ENCODE measurements at places on chromosomes 7 and 10.

DNA sequence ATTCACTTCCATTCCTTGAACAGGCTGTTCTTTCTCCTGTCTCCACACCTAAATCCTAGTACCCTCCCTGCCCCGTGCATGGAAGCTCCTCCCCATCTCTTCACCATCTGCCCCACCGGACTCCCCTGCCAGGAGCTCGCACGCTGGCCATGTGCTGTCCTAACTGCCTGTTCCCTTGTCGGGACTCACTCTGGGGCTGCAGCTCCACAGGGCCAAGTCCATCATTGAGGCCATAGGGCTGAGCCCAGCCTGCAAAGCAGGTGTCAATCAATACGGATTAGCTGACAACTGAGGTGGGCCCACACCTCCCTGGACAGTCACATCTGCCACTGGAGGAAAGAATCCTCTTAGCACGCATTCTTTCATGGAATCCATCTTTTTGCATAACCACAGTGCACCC lies 41.4 kb upstream of the DMBT1 start:
- DNase-seq, result no peak

- no peak for DNase-seq
Measured at GRCh38 chr10:15146366-15146765, 22.1 kb downstream of the NMT2 start.

- DNase-seq, result no peak
Measured at GRCh38 chr10:131921184-131921583, 20.4 kb downstream of the PPP2R2D start.

- no peak for DNase-seq
Measured at GRCh38 chr7:81416659-81417058, 353.2 kb downstream of the HGF start.

DNA sequence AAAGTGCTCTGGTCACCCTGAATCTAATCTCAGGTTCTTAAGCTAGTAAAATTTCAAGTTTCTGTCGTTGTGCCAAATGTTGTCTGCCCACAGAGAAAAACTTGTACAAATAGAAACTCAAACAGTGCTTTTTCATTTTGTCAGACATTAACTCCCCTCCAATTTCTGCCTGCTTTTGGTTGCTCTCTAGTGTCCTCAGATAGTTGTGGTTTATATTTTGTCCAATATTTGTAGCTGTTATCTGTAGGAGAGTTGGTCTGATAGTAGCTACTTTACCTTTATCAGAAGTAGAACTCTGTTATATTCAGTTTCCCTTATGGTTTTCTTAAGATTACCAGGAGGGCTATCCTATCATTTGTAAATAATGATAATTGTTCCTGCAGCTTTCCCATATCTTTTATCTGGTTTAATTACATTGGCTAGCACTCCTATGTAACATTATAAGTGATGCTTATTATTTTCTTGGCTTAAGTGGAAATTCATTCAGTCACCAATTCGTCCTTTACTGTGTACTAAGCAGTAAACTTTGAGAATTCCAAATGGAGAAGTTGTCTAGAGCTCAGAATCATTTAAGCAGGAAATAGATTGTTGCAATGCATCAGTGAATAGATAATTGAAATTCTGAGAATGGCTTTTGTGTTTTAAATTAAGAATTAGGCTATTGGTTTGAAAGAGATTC lies 91.0 kb downstream of the ANKIB1 start:
- DNase-seq, result no peak

GRCh38 chr7:135645296-135645904 lies 16.9 kb upstream of the STMP1 start:
- peak; percentile 32 for DNase-seq

- no peak for DNase-seq
Measured at GRCh38 chr7:95718577-95719410, 53.6 kb upstream of the DYNC1I1 start.

- DNase-seq, result no peak
Measured at GRCh38 chr7:137396051-137396450, 52.5 kb upstream of the PTN start.

DNA sequence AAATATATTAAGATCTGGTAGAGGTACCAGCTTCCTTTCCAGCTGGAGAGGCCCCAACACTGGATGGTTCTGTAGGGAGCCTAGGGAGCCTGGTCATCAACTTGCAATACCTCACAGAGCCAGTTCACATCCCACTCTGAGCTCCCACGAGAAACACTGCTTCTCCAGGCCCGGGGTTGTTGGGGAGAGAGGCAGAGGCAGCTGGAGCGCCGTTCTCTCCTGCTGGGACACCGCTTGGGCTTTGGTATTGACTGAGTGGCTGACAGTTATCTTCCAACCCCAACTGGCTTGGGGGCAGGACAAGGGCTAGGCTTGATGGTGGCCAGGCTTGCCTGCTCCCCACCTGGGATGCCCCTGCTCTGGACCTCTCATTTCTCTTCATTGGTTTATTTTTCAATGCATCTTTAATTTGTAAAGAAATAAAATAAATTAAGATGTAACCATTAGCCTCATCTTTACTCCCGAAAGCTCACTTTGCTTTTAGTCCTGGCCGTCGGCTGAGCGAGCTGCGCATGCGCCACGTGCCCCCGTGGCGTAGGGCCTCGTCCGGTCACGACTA lies 10.0 kb upstream of the CHCHD1 start:
- DNase-seq, result peak; percentile 80

DNA sequence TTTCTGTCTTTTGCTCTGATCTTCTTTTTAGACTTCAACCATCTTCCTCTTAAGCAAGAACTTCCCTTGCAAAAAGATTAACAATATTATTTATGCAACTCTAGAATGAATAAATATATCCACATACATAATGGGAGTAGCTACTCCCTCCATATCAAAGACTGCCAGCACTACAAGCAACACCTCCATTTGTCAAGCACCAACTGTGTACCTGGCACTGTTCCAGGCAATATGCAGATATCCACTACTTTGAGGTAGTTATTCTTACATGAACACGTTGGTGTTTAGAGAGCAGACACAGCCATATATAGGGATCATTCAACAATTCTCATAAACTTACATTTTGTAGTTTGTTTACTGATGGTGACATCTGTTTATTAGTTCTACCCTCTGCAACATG lies 83.6 kb upstream of the CACNB2 start:
- DNase-seq, result no peak

DNA sequence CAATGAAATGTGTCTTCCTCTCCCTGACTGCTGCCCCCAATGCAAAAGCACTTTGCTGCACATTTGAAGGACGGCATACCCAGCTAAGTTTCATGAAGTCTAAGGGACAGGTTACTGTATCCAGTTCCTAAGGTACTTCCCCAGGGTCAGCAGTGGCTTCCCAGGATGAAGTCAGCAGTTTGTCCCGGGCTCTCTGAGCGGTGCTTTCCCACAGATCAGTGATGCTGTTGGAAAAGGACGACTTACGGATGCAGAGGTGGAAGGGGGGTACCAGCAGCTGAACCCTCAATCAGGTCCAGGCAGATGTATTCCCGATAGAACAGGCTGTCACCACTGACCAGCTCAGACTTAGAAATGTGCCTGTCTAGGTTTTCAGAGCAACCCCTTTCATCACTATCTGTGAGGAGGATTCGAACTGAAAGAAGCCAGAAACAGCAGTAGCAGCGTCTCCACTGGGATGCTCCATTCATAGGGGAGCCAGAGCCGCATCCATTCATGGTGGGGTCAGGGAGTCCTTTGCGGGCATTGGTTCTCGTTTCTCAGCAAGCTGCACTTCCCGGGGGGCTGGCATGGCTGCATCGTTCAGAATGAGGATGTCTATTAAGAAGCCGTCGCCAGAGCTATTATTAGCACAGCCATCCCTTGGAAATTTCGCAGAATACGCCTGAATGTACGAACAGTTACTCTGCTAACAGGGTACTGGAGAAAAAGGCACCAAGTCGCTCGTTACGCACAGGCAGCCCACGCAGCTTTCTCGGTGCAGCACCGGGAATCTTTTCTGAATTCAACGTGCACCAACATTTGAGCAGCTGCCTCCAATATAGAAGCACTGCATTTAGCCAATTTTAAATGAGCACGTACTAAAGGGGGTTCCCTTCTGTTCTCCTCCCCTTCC lies 303.7 kb downstream of the PRPF18 start:
- peak; percentile 63 for DNase-seq

GRCh38 chr7:50632561-50633413 lies 67.6 kb upstream of the DDC start:
- peak; percentile 40 for DNase-seq

DNA sequence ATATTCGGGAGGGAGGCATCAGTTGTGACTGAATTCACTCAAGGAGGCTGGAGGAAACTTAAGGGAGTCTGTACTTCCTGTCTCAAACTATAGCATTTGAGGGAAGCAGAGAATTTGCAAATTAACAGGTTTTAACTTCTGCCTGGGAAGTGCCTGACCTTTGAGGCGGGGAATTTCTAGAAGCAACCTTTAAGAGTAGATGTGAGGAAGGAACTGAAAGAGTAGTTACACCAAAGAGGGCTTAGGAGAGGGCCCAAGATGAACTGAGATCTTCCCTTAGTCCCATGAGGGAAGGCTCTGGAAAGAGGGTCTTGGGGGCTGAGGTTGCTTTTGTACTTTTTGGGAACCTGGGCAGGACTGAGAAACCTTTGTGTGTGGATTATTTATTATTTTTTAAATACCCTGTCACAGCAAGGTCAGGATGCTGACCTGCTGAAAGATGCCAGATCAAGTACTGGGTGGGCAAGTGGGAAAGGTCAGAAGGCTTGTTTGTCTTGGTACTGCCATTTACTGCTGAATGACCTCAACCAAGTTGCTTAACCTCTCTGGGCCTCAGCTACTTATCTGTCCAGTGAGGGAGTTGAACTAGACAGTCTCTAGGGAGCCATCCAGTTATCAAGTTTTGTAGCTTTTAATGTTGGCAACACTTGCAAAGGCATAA lies 2.4 kb downstream of the GPR158 start:
- DNase-seq, result no peak

GRCh38 chr10:82680608-82681007 lies 805.6 kb downstream of the NRG3 start:
- DNase-seq, result no peak

GRCh38 chr7:31192986-31193385 lies 140.9 kb downstream of the ADCYAP1R1 start:
- peak; percentile 27 for DNase-seq

GRCh38 chr10:19570120-19570519 lies 246.1 kb upstream of the PLXDC2 start:
- no peak for DNase-seq

- no peak for DNase-seq
Measured at GRCh38 chr10:35262436-35262835, 73.9 kb upstream of the CCNY start.

DNA sequence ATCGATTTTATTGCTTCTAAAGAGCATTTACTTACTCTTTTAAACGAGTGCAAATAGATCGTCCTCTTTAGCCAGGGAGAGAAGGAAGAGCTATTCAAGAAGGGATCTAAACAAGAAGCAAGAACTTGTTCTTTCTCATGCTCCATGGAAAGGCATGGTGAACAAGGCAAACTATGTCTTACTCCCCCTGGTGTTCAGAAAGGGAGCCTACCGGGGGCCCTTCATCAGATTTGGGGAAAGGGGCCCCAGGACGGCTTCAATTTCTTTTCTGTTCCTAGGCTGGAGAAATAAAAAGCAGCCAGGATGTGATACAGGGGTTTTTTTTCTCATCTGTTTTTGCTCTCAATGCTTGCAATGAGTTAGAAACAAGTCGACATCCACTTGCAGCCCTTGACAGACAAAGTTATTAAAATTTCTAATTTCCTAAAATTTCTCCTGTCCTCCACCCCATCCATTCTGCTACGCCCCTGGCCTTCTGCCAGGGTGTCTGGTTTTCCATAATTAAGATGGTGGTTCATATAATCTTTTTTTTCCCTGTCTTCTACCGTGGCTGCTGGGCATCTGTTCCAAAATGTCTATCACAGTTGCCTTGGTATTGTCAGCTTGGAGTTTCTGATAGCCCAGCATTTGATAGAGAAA lies 214.4 kb downstream of the CREB5 start:
- DNase-seq, result peak; percentile 45

DNA sequence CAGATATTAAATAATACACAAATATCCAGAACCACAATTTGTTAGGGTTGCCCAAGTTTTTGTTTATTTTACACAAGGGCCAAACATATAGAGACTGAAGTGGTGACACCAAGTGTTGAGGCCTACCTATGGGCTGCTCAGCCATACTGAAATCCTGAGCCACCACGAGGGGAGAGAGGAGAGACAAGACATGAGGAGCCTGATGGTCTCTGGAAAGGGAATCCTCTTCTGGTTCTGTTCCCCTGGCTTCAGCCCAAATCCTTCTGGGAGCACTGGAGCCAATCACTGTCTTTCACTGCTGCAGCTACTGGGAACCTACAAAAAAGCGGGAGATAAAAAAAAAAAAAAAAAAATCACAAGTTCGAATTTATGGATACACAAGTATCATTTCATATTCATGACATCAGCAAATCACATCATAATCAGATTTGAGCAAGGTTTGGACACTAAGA lies 1.9 kb downstream of the SKIDA1 start:
- peak; percentile 57 for DNase-seq

DNA sequence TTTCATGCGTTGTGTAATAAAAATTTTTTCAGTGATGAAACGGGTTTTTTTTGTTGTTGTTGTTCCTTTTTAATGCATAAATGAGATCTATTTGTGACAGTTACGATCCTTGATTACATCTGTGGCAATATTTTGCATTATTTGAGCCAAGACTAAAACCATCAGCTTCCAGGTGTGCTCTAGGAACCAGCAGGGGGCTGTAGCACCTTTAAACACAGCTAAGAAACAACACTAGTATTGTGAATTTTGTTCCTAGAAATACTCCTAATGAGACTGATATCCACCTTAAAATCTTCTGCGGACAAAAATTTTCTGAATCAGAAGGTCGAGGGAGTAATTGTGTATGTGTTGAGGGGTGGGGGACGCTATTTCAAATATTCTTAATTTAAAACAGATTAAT lies 52.6 kb downstream of the FGFBP3 start:
- DNase-seq, result peak; percentile 21

GRCh38 chr7:16985621-16986020 lies 103.8 kb upstream of the AGR3 start:
- DNase-seq, result no peak

DNA sequence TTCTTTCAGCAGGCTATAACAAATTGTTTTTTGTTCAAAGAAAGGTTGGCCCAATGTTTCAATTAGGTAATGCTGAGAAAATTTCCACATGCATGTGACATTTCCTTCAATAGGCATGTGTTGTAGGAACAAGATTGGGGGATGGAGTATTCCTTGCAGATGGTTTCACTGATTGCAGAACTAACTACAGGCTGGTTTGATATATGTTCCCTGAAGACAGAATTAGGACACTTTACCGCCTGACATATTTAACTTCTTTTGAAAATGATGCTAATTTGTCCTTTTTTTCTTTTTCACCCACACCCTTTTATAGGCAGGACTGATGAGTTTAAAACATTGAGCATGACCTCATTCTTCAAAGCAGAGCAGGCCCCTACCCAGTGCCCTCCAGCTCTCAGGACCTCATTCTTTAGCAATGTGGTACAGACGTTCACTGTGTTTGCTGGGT lies 163.3 kb downstream of the CPED1 start:
- DNase-seq, result peak; percentile 3

- DNase-seq, result no peak
Measured at GRCh38 chr7:133191787-133192186, 61.1 kb upstream of the EXOC4 start.

Measured in fibroblast of lung (primary cell).